ENCODE measurements at places on chromosomes 5 and 9.
A peak's percentile ranks its signal among the peaks of the same experiment; 100 is the strongest.

- no peak for ATAC-seq
Observed at GRCh38 chr9:125587819-125588460, 119.1 kb downstream of the MAPKAP1 start.

GRCh38 chr5:172403817-172404216 is 50.5 kb downstream of the SH3PXD2B start:
- ATAC-seq: peak; percentile 28

- ATAC-seq: no peak
Observed at GRCh38 chr5:10533226-10533625, 30.6 kb upstream of the ANKRD33B start.

- ATAC-seq: peak; percentile 88
Observed at GRCh38 chr9:98263482-98264357, 8.3 kb upstream of the TBC1D2 start.

- no peak for ATAC-seq
Observed at GRCh38 chr9:137402746-137403145, 20.2 kb downstream of the EXD3 start.

DNA sequence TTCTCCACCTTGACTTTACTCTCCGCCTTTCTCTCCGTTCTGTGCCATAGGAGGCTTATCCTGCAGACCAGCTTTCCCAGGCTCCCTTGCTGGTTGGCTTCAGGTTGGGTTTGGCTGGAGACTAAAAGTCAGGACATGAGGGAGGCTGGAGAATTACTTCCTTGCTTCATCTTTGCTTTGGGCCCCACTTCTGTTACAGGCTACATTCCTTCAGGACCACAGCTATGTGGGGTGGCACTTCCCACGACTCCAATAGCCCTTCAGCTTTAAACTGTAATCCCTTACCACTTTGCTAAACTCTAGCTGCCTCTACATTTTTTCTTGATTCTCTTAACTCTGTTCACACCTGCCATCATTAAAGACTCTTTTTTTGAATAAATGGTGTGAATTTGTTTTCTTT is 186.7 kb upstream of the NR4A3 start:
- no peak for ATAC-seq

DNA sequence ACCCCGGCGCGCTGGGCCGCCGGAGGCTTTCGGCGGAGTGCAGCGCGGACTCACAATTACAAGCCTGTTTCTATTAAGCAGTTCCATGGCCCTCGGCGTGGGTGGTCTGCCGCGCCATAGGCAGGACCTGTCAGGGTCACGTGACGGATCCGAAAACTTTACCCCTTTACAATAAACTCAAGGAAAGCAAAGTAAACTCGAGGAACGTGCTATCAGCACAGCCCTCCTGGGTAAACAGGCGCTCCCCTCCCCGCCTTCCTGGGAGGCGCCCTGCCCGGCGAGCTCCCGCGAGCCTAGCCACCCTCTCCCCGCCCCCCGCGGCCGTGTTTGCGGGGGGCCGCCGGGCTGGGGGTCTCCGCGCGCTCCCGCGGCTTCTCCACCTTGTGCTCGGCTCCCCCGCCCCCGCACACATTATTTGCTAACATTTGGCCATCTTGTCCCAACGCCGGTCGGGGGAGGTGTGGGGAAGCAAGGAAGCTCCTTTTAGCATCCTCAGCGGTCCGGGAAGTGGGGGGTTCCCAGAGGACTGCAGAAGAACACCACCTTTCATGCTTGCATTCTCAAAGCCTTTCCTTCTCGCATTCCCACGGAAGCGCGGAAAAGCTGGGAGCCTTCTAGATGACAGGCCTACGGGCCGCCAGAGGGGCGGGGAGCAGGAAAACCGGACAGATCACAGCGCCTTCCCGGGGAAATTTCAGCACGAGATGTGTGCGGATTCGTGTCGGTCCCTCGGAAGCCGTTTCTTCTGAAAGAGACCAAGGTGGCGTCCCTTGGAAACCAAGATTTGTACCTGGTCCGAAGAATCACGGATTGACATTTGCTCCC is at the start of gene PTCH1:
PTCH1 (minus strand) TSS at position 238 of the 825 bp plus-strand sequence.
- peak; percentile 75 for ATAC-seq

DNA sequence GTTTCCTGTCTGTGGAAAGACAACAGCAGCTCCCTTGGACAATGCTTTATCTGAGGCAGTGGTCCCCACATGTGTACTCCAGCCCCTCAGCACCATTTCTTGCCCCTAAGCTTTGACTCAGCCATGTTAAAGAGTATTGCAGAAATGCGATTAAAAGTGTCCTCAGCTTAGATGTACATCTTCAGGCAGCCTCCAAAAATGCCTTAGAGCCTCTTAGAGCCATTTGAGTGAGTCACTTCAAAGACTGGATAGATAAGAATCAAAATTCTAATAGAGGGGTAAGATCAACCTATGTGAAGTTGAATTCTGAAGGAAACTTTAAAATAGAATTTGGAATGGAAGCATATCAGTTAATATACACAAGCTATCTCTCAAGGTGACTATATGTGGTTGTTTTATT is 296.3 kb downstream of the ADAMTS6 start:
- no peak for ATAC-seq

GRCh38 chr9:38319496-38320173 is 72.9 kb upstream of the ALDH1B1 start:
- ATAC-seq: no peak

DNA sequence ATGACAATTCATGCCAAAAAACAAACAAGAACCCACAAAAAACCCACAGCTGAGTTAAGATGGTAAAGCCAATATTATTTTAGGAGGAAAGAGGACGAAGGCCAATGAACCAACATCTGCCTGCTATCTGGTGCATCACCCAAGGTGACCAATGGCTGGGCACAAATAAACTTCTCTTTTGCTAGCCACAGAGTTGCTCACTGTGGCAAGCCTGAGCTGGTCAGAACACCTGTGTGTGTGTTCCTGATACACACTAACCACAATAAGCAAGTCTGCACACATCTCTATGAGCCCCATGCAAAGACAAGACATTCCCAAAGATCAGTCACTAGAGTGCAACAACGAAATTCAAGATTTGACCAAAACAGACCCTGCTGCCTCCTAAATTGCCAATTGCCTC is 63.1 kb downstream of the RNF38 start:
- ATAC-seq: no peak

DNA sequence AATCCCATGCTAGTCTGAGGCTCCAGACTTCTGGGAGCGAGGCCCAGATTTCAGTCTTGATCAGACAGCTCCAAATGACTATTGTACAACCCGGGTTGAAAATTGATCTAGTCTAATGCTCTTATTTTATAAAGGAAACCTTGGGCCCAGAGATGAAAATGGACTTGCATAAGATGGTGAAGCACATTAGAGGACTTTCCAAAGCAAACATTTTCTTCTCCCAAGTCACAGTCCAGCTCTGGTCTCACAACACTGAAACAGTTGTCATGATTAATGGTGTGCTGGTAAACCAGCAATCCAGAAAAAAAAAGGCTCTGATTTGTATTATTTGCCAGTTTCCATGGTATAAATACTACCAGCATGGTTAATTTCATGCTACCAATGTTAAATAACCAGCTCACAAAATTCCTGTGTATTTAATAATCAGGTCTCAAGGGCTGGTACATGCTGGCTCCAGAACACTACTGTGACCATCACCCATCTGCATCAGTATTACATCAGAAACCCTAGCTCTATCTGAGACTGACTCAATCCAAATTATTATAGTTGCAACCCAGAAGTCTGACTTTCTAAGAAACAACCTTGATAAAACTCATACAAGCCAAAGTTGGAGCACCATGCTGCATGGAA is 32.5 kb upstream of the ABLIM3 start:
- no peak for ATAC-seq

GRCh38 chr9:116298249-116298648 is 144.7 kb downstream of the PAPPA start:
- ATAC-seq: no peak

DNA sequence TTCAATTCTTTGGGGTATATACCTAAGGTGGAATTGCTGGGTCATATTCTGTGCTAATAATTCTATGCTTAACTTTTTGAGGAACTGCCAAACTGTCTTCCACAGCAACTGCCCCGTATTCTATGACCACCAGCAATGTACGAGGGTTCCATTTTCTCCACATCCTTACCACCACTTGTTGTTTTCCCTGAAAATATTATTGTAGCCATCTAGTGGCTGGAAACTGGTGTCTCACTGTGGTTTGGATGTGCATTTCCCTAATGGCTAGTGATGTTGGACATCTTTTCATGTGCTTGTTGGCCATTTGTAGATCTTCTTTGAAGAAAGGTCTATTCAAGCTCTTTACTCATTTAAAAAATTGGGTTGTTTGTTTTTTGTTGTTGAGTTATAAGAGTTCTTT is 30.7 kb downstream of the MSX2 start:
- no peak for ATAC-seq

DNA sequence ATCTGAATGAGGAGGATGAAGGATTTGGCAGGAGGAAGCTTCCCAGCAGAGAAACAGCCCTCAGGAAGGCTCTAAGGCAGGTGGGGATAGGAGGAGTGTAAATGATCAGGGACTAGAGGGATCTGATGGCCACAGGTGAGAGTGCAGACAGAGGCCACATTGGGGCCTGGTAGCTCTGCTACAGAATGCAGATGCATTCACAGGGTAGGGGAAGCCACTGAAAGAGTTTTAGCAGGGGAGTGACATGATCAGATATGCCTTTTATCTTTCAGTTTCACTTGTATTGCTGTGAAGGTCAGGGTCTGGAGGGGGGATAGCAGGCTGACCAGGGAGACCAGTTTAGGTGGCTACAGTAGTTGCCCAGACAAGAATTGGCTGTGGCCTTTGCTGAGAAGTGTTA is 3.0 kb downstream of the TXNDC15 start:
- ATAC-seq: no peak

- ATAC-seq: no peak
Observed at GRCh38 chr5:73564018-73564417, 1.4 kb downstream of the ANKRA2 start.

- ATAC-seq: peak; percentile 92
Observed at GRCh38 chr5:151020304-151021110, at the start of gene GPX3. TSS of gene GPX3 (plus strand) at chr5:151020591. CDS start at chr5:151020655, 64 bp downstream.

GRCh38 chr9:76591256-76591950 is 132.4 kb downstream of the GCNT1 start:
- ATAC-seq: no peak

- no peak for ATAC-seq
Observed at GRCh38 chr5:180603076-180603594, 11.8 kb upstream of the SCGB3A1 start.

DNA sequence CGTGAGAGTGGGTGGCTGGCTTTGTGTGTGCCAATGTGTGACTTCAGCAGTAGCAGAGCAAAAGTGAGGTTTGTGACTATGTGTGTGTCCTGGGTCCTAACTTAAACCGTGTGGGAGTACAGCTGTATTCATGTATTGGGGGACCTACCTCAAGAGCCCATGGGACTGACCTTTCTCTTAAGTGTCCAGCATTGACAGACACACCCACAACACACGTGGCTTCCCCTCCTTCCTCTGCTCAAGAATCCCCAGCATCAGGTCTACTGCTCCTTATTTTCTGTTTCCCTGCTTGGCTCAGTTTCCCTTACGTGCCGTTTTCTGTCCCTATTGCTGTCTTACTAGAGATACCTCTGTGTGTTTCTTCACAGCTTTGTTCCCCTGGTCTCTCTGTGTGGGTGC is 616 bp downstream of the IL11RA start:
- no peak for ATAC-seq

- no peak for ATAC-seq
Observed at GRCh38 chr9:91623004-91623403, 199.4 kb upstream of the NFIL3 start.

DNA sequence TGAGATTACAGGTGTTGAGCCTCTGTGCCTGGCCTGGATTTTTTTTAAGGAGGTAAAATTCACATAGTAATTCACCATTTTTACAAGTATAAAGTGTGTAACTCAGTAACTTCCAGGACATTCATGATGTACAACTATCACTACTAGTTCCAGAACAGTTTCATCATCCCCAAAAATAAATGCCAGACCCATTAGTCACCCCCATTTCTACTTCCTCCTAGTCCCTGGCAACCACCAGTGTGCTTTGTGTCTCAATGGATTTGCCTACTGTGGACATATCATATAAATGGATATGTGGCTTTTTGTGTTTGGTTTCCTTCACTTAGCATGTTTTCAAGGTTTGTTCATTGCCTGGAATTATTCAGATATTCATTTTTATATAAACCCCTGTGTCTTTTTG is 72.5 kb upstream of the PANK3 start:
- ATAC-seq: peak; percentile 83

DNA sequence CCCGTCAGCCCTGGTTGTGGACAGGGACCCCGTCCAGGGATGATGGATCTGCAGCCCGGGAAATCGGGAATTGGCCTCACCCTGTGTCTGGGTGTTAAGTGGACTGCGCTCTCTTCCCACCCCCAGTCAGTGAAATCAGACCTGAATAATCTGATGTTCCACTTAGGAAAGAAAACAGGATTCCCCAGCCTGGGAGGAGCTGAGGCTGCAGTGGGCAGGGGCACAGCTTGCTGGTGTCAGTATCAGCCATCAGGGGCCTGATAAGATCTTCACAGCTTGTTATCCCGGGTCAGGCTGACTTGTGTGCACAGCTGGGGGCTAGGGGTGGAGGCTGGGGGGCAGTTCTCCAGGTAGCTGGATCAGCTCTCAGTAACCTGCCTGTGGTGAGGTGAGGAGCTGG is 29.1 kb downstream of the LMX1B start:
- ATAC-seq: no peak

DNA sequence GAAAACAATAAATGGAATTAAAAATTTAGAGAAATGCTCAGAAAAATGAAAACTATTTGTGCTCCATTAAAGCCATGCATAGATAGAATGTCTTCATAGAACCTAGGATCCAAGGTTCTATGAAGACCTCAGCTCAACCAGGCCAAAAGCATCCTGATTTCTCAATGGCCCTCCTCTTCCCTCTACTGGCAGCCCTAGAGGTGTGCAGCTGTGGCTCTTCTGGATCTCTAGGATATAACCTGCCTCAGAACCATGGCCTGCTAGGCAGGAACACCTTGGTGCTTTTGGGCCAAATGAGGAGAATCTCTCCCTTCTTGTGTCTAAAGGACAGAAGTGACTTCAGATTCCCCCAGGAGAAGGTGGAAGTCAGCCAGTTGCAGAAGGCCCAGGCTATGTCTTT is 15.1 kb downstream of the IFNA1 start:
- peak; percentile 50 for ATAC-seq

GRCh38 chr9:18700714-18701113 is 226.8 kb downstream of the ADAMTSL1 start:
- no peak for ATAC-seq

DNA sequence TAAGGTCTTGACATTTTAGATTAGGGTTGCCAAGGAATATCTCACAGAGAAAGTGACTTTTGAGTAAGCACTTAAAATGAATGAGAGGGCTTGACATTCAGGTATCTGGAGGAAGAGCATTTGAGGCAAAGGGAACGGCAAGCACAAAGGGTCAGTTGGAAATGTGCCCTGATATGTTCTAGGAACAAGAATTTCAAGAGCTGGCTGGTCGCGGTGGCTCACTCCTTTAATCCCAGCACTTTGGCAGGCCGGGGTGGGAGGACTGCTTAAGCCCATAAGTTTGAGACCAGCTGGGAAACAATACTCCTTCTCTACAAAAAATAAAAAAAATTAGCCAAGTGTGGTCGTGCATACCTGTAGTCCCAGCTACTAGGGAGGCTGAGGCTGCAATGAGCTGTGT is 16.5 kb downstream of the KIAA1958 start:
- ATAC-seq: no peak

GRCh38 chr5:178338750-178339144 is 106.1 kb upstream of the PHYKPL start:
- ATAC-seq: no peak

- ATAC-seq: no peak
Observed at GRCh38 chr9:113569472-113570060, 106.0 kb downstream of the RGS3 start.

GRCh38 chr5:132777209-132778069 is at the start of gene SEPTIN8:
TSS of gene SEPTIN8 (minus strand) at chr5:132777239. CDS start at chr5:132777137, 102 bp downstream.
- ATAC-seq: peak; percentile 76

- ATAC-seq: no peak
Observed at GRCh38 chr5:86118542-86118941, 499.2 kb upstream of the COX7C start.
